ENCODE measurements at places on chromosomes 4 and X.

GRCh38 chrX:124226129-124226528 lies 106.3 kb upstream of the TEX13D start:
- no peak for DNase-seq

GRCh38 chrX:13270360-13270759 lies 49.5 kb downstream of the ATXN3L start:
- no peak for DNase-seq

DNA sequence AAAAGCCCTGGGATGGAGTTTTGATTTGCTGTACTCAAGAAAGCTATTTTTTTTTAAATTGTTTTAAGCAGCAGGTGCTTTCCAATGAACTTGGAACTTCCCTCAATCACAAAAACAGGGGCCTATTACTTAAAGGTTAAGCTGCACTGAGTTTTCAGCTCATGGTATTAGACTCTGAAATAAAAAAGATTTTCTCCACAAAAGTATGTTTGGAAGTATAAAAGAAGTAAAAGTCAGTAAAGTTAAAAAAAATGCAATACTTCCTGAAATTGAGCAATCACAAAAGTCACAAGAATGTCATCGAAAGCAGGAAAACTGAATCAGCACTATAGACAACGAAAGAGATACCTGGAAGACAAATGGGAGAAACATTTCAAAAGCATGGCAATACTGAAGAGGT lies 38.9 kb upstream of the PLAC8 start:
- no peak for DNase-seq

DNA sequence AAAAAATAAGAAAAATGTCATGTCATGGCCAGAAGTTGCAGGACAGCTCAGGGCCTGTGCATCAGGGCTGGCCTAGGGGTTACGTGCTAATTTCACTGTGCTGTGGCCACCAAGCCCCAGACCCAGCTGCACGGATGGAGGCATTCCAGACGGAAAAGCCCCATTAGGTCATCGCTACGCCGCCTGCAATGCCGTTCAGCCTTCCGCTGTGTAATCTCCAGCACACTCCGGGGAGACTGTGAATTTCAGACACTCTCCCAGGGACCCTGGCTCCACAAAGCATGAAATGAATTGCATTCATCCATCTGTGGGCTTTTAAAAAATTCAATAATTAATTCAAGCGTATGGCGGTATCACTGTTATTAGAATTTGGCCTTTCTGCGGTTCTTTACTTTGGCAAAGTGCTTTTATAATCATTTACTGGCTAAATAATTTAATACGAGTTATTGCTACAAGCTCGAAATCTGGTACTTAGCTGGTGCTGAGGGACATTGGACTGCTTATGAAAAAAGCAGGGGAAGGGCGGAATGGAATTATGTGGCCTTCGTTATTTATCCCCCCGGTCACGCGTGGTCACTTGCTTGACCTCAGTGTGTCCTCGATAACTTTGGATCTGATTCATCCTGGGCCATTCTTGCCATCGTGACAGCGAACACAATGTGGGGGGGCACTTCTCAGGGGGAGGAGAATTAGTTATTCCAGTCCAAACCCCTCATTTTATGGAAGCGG lies 9.0 kb upstream of the NSG1 start:
- DNase-seq = no peak

- no peak for DNase-seq
These were observed 172.3 kb upstream of the RPS6KA3 start for GRCh38 chrX:20438871-20439526.

DNA sequence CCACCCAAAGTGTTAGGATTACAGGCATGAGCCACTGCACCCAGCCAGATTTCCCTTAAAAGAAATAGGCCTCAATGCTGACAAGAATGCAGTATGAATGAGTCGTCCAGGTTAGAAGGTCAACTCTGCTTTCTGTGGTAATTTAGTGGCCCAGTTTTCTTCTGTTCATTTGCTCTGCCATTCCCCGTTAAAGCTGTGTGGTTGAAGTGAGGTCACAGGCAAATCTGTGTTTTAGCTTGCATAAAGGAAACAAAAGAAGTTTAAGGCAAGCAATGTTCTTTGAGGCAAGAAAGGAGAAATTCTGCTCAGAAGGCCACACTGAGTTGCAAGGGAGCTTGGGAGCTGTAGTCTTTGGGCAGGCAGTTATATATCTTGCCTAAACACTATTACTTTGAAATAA lies 176.8 kb downstream of the LARP7 start:
- no peak for DNase-seq

DNA sequence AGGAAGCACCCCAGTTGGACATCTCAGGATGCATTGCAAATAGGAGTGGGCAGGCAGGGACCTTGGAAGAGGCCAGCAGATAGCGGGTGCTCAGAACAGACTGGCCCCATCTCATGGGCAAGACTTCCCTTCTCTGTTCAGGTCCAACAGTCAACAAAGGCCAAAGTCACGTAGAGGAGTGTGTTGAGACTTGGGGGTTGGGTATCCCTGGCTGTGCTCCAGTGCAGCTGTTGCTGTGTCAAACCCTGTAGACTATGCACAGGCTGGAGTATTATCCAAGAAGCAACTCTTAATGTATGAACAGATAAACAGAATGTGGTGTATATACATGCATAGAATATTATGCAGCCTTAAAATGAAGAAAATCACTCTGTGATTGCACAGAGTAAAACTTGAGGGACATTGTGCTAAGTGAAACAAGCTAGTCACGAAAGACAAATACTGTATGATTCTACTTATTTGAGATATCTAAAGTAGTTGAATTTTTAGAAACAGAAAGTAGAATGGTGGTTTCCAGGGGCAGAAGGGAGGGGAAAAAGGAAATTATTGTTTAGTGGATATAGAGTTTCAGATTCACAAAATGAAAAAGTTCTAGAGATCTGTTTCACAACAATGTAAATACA lies 192.1 kb upstream of the LCORL start:
- no peak for DNase-seq

GRCh38 chr4:141074098-141074878 lies 59.0 kb downstream of the RNF150 start:
- no peak for DNase-seq

- DNase-seq = no peak
These were observed 56.1 kb upstream of the MSANTD1 start for GRCh38 chr4:3192827-3193226.

DNA sequence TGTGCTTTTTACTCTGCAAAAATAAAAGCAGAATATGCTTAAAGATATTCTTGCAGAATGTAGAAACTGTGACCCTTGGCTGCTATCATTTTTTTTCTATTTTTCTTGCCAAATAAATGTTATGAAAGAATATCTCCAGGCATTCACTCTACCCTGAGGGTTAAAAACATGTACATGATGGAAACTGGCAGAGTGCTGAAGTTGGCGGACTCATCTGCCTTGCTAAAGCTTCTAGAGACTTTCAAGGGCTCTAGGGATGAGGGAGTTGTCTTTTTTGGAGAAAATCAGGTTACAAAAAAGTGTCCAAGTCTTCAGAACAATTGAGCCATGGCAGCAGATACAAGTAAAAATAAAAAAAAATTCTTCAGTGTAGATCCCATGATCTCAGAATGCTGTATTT lies 40.5 kb upstream of the NRK start:
- no peak for DNase-seq

DNA sequence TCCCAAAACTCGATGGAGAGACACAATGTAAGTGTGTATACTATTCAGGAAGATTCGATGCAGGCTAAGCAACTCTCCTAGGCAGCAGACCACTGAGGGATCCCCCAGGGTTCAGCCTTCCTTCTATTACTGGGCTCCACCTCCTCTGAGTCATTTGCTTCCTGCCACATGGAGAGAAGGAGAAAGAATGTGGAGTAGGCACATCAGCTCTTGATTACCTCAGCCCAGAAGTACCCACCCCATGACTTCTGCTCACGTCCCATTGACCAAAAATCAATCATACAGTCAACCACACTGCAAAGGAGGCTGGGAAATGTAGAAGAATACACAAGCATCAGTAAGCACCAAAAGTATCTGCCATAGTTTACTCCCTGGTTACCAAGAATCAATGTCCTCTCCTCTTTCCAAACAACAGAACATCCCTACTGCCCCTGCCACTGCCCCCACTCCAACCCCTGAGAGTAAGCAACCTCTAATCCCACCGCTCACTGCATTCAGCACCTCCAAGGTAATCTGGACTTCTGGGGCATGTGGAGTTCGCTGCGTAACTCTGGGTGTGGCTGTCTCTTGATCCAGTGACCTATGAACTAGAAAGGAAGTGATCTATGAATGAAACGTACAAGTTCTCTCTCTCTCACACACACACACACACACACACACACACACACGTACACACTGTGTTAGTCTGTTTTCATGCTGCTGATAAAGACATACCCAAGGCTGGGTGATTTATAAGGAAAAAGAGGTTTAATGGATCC lies 91.2 kb upstream of the C1QTNF7 start:
- no peak for DNase-seq

GRCh38 chr4:31160146-31160545 lies 440.0 kb downstream of the PCDH7 start:
- no peak for DNase-seq

GRCh38 chrX:54785901-54786300 lies 12.2 kb downstream of the ITIH6 start:
- DNase-seq = no peak

DNA sequence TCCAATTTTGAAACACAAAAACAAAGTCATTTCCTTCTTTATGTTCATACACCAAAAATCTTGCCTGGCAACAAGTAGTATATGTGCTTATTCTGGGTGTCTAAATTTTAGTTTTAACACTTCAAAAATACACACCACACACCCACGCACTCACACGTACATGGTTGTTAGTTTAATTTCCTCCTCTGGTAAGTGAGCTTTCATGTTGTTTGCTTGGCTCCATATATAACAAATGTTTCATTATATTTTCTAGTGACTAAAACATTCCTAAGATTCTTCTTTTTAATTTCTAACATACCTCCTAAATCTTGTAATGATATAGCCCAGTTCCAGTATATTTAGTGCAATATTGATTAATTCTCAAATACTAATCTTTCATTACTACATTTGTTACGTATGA lies 80.9 kb downstream of the PRDM5 start:
- no peak for DNase-seq

DNA sequence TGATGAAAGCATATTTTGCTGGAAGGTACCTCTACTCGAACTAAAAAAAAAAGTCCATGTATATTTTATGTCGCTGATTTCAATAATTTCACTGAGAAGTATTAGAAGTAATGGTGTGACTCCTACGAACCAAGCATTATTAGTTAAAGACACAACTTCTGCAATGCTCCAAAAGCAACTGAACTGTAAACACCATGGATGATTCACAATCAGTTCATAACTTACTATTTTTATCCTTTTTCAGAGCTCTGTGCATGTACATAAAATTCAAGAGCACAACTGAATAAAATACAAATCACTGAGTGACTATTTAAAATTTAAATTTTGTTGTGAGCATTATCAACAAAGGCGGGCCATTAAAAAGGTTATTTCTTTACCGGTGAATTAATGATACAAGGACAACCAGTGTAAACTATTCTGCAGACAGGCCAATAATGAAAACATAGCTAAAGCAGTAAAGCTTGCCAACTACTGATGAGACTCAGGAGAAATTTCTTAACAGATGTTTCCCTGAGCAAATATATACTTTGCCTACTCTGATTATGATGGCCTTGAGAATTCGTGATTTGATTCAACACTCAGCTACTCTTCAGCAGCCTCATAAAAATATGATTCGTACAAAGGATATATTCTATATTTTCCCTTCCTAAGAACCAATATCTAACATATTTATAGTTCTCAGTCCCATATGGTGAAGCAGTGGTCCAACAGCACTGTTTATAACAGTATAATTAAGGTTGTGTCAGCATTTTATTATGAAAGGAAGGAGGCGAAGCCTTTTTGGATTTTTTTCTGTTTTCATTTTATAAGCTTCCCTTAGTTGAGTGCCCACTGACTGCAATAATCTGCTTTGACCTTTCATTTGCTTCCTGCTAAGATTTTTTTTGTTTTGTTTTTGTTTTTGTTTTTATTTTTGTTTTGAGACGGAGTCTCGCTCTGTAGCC lies 62.8 kb upstream of the NEIL3 start:
- no peak for DNase-seq

- DNase-seq = no peak
These were observed 675.2 kb upstream of the FRG1 start for GRCh38 chr4:189265515-189265914.

GRCh38 chrX:69503782-69504625 lies at the start of gene NALF2:
TSS of gene NALF2 (plus strand) at chrX:69504326. CDS start at chrX:69505283, 957 bp downstream.
- DNase-seq = peak; percentile 64

GRCh38 chr4:56990109-56990905 lies 11.6 kb downstream of the POLR2B start:
- DNase-seq = no peak

GRCh38 chrX:22122510-22122909 lies 90.4 kb downstream of the PHEX start:
- DNase-seq = no peak

- DNase-seq = no peak
These were observed 57.1 kb upstream of the ATXN3L start for GRCh38 chrX:13376857-13377549.

DNA sequence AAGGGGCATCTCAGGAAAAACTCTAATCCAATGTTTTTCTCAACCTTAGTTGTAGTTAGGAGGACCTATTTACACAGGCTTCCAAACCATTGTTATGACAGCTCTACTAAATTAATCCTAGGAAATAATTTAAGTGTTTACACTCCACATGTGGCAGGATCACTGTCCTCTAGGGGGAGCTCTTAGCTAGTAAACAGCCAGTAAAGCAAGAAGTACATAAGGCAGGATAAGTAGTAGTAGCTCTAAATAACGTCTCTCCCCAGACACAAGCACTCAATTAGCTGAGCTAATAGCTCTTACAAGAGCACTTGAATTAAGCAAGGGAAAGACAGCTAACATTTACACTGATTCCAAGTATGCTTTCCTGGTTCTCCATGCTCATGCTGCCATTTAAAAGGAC lies 37.3 kb downstream of the NUDT11 start:
- no peak for DNase-seq

DNA sequence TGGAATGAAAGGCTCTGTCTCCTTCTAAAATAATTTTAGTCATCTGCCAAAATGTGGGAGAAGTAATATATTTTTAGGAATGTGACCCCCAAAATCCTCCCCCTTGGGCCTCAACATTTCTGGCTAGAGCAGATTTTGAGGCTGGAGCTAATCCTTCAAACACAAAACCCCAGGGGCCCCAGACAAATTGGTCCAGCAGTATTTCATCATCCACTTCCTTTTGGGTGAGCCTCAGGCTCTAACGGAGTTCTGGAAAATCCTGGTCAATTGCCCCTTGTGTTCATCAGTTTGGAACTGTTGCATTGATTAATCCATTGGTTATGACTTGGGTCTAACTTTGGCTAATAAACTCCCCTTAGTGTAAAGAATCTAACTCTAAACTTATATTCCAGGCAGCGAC lies 67.4 kb upstream of the PCDH19 start:
- DNase-seq = no peak

- no peak for DNase-seq
These were observed 159.1 kb upstream of the DGKK start for GRCh38 chrX:50629774-50630173.

All from left kidney (tissue), 8 donors.